A549 (cell line): ENCODE measurements at places on chromosomes 6 and 20.
A peak's percentile ranks its signal among the peaks of the same experiment; 100 is the strongest.

GRCh38 chr20:9311132-9311531 is 203.3 kb upstream of the LAMP5 start:
- DNase-seq, result no peak

- no peak for DNase-seq
Observed at GRCh38 chr20:49104365-49104648, 58.2 kb downstream of the CSE1L start.

DNA sequence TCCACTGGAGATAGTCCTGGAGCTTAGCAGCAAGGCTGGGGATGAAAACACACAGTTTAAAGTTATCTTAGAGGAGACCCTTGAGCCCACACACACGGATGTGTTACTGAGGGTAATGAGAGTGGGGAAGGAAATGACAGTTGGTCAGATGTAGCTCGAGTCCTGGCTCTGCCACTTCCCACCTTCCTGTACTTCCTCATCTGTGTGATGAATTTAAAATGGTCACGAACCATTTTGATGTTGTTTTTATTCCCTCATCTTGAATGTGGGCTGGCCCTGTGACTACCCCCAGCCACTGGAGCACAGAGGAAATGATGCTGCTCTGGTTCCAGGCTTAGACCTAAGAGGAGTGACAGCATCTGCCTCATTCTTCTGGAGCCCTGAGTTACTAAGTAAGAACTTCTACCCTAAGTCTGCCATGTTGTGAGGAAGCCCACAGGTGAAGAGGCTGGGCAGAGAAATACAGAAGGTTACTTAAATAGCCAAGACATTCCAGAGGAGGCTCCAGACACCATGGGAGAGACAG is 141.2 kb downstream of the NRN1 start:
- no peak for DNase-seq

DNA sequence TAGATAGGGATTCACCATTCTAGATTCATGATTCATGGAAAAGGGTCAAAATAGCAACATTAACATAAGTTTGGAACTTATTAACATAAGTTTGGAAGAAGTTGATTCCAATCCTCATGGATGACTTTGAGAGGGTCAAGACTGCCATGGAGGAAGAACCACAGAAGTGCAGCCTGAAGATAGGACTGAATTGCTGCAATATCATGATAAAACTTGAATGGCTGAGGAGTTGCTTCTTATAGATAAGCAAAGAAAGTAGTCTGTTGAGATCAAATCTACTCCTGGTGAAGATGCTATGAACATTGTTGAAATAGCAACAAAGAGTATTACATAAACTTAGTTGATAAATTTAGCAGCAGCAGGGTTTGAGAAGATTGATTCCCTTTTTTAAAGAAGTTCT is 62.2 kb downstream of the GMDS start:
- no peak for DNase-seq

DNA sequence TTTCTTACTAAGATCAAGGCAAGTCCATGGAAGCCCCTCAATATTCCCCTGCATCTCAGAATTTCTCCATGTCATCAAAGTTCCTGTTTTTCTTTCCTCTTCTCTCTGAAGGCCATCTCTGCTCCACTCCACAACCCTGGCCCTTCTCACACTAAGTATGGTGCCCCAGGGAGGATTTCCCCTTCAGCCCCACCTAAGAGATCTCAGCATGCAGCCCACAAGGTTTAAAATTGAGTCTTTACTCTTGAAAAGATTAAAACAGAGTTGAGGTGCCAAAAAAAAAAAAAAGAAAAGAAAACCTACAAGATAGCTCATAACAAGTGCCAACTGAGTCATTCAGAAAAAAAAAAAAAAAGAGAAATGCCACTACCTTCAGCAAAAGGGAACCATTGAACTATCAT is 36.5 kb upstream of the TNFAIP3 start:
- no peak for DNase-seq

- DNase-seq, result peak; percentile 34
Observed at GRCh38 chr6:137351890-137352289, 132.7 kb upstream of the IFNGR1 start.

- no peak for DNase-seq
Observed at GRCh38 chr6:130417951-130418350, 52.1 kb downstream of the TMEM200A start.

DNA sequence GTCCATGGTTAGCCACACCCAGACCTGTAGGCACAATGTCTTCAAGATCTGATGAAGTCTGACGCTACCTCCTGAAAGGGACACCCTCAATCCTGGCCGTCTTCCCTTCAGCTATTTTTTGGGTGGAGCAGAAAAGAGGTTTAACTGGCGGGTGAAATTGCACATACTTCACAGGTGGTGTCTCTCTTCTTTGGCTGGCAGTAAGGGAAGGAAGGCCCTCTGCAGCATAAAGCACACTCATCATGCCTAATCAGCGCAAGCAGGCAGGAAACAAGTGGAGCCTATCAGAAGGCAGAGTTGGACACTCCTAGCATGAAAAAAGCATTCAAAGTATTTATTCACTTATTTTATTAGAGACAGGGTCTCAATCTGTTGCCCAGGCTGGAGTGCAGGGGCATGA is 32.9 kb downstream of the PNLDC1 start:
- no peak for DNase-seq

DNA sequence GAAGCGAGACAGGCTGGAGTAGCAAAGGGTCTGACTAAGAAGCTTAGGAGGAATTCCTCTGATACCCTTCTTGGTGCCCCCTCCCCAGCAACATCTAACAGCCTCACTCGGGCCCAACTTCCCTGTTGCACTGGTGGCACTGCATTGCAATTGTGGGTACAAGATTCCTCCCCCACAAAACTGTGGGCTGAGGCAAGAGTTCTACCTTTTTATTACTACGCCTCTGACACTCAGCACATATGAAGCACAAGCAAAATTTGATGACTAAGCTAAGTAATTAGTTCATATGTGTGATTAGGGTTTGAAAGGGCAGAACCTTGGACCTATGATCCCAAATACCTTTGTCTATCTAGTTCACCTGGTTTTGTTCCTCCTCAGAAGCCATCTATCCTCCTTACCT is 83.5 kb downstream of the ZHX3 start:
- DNase-seq, result no peak

DNA sequence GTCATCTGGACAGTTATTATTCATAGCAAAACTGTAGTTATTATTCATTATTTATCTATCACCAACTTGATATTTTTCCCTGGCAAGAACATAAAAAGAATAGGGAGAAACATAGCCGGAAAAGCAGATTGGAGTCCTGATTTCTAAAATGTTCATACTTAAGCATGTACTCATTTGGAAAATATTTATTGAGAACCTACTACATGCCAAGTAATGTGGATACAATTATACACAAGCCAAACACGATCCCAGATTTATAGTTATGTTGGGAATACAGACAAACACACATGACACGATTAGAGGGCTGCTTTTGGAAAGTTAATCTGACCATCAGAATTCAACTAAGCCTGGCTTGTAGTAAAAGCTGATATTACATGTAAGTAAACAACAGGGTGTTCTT is 30.7 kb downstream of the ARHGAP18 start:
- no peak for DNase-seq

DNA sequence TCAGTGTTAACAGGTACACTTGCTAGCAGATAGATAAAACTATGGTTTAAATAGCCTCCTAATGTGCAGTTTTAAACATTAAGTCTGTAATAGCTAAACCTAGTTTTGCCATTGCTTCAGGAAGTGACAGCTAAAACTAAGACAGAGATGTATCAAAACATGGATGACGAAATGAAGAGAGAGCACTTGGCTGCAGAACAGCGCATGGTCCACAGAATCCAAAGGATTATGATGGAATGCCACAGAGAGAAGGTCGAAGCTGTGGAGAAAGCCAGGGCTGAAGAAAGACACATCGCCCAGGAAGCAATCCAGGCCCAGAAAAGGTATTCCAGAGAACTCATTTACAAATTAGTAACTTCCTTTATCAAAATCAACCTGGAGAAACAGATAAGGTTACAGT is 11.6 kb downstream of the C6orf163 start:
- DNase-seq, result no peak
